PC-3 (cell line): ENCODE measurements at places on chromosomes 13 and 19. TPM values are rescaled to one million over a fixed set of nuclear protein-coding genes. Genes with fewer than 3 reads are reported as not detected.

Gene CABP5
- not detected in 2 replicates for total RNA-seq

Gene FBXL12
- total RNA-seq = 31.4 and 37.6 TPM in 2 replicates

Gene ZNF729
- not detected in 2 replicates for total RNA-seq

Gene ZNF69
- 2.7 and 4.3 TPM in 2 replicates for total RNA-seq
